Dermis microvascular lymphatic vessel endothelial cell (primary cell): ENCODE measurements at places on chromosomes 6 and 20.

DNA sequence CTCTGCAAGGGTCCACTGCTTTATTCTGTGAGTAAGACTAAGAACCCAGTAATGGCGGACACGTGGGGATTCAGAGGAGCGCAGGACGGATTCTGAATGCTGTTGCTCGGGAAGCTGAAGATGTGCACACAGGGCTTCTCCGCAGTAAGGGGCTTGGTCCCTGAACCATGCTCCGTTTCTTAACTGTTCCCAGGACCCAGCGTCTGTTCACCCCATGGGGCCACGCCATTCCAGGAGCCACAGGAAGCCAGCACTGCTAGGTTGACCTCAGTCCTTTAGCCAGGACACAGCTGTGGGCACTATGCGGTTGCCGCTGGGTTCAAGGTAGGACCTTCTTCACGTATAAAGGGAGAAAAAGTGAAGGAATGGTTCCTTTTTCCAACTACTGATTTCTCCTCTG, 59.8 kb downstream of the IRF4 start:
- DNase-seq, result no peak

- DNase-seq, result no peak
Observed at GRCh38 chr6:85580878-85581267, 12.8 kb downstream of the SNX14 start.

DNA sequence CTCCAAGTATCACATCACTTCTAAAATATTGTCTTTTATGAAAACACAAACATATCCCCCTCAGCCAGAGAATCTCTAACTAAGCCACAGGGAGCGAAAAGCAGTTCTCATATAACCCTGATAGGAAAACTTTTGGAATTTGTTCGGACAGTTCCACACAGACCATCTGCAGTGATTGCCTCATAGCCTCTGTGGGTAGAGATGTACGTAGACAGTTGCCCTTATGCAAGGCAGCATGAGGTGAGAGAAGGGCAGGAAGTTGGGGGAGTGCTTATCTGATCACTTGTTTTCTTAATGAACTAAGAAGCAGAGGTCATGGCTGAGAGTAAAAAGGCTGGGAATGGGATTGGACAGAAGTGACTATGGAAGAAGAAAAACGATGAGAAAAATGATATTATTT, 39.6 kb downstream of the SLC23A2 start:
- DNase-seq, result no peak

DNA sequence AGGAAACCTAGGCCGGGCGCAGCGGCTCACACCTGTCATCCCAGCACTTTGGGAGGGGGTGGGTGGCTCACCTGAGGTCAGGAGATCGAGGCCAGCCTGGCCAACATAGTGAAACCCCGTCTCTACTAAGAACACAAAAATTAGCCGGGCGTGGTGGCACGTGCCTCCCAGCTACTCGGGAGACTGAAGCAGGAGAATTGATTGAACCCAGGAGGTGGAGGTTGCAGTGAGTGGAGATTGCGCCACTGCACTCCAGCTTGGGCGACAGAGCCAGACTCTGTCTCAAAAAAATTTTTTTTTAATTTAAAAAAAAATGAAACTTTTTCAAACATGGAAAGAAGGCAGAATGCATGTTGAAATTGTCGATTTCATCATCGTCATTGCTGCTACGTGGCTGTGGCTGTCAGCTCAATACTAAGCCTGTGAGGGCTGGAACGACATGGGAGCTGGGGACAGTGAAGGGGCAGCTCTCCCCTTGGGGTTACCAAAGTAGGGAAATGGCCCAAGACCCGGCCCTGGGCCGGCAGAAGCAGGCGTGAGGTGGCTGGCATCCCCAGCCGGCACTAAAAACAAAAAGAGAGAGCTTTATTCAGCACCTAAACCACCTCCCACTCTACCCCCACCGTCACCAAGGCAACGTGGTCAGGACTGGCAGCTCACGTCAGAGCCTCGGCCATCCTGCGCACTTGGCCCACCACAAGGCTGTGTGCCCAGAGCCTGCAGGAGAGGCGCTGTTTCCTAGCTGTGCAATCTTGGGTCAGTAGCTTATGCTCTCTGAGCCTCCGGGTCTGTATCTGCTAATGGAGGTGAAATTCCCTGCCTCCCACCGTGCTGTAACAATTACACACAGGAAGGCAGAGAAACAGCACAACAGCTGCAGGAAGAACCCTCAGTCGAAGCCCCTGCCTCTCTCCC, 30.8 kb downstream of the AGPAT4 start:
- no peak for DNase-seq

DNA sequence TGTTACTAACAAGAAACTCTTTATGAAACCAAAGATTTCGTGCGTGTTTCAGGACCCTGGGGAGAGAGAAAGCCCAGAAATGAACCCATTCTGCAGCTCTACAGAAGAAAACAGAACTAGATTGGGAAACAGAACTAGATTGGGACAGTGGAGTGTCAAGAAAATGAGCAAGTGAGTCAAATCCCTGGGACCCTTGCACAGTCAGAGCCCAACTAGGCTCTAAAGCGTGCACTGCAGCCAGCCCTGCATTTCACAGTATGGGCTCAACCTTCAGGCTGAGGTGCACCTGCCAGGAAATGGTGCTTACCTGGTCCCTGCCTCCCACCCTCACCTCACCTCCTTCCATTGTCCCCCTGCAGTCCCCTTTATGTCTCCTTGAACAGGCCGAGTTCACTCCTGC, 39.7 kb downstream of the BFSP1 start:
- DNase-seq, result no peak
